Lung (tissue), 17 donors: ENCODE measurements at places on chromosomes 1 and 21.

DNA sequence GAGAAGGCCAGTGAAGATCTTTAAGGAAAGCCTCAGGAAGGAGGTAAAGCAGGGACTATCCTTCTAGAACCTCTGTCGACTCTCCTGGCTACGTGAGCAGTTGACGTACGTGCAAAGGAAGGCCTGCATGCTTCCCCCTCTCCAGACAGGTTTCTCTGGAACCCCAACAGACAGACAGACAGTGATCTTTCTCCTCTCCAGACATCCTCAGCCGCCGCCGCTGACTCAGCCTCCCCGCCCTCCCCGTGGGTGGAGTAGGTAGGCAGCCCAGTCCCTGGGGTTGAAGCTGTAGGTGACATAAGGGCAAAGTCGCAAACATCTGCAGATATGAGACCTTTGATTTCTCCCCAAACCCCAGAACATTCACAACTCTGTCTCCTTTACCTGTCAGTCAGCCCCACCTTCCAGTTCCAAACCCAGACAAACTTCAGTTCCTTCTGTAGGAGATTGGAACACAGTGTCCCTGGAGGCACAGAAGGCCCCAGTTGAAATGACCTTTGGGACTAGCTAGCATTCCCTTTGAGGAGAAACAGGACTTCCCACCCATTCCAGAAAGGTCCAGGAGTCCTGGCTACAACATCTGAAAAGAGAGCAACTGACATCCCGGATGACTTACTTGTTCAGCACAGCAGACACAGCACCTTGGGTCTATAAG is 146.0 kb upstream of the JUN start:
- no peak for DNase-seq

DNA sequence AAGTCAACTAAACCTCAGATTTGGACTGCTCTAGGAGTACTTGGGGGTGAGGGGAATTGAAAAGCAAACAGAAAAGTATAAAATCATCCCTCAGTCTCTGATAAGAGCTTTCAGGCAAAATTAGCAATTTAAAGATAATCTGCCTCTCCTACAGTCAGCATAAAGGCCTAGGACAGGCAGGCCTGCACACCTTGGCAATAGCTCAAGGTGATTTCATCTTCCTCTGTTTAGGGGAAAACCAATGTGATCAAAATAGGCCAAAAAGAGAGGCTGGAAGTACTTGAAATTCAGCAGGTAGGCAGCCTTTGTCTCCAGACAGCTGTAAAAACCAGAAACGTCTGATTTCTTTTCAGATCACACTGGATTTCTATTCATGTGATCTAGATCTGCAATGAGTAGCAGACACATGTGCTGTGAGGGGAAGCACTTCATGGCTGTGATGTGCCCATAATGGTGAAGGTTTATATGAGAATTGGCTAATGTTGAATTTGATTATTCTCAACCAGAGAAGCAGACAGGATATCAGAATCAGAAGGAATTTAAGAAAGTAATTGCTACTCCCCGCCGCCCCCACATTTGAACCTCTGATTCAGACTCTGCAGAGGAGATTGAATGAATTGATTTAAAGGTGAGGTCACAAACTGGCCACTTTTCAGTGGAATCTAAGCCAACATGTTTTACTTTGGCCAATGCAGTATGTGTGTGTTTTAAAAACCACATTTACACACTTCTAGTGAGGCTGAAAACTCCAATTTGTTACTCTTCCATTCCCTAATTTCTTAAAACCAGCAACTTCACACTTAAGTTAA is 45.8 kb upstream of the DNASE2B start:
- no peak for DNase-seq

- DNase-seq = no peak
These were observed 1.4 kb upstream of the TLCD4 start for GRCh38 chr1:95115708-95116137.

- no peak for DNase-seq
These were observed 384.6 kb upstream of the NCAM2 start for GRCh38 chr21:20613654-20614053.

GRCh38 chr1:41859686-41860085 is 59.0 kb downstream of the HIVEP3 start:
- no peak for DNase-seq

GRCh38 chr1:29508458-29509107 is 272.3 kb downstream of the PTPRU start:
- DNase-seq = no peak

DNA sequence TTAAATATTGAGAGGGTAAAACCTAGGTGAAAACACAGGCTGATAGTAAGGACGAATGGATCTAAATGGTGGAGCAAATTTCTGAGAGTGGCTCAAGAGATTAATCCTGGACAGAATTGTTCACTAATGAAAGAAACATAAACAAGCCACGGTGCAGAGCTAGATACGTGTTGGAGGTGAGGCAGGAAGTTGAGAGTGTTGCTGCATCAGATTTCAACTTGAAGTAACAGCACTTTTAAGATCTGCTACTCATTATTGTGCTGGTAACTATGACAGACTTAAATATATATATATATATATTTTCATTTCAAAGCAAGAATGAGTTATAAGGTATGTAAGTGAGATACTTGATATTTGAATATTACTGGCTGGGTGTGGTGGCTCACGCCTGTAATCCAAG is 64.9 kb downstream of the PTGS2 start:
- no peak for DNase-seq

DNA sequence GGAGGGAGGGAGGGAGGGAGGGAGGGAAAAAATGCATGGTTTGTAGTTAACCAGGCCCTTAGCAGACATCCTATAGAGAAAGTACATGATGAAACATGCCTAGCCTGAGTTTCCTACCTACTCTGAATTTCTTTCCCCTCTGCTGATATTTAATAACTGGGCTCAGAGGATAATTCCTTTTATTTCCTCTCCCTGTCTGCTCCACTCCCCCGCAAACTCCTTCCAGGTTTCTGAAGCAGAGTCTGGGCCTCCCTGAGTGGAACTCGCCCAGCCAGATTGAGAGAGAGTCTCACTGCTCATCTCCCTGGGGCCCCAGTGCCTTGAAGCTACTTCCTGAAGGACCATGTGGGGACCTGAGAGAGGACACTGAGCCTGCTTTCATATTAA is 111.9 kb upstream of the SLC44A3 start:
- DNase-seq = no peak

DNA sequence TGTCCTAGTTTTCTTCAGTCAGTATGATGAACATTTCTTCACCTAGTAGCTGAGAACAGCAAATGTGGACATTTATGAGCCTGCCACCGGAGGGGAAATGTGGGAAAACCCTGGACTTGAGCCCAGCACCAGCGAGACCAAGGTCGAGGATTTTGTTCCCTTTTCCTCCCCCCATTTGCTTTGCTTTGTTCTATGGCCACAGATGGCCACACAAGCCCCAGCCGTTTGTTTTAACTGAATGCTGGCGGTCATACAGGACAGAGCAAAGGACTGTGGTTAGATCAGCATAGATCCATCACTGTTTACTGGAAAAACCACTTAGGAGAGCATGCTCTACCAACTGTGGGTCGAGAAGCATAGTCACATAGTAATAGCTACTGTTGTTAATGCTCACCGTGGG is 20.9 kb downstream of the SH2D2A start:
- no peak for DNase-seq

DNA sequence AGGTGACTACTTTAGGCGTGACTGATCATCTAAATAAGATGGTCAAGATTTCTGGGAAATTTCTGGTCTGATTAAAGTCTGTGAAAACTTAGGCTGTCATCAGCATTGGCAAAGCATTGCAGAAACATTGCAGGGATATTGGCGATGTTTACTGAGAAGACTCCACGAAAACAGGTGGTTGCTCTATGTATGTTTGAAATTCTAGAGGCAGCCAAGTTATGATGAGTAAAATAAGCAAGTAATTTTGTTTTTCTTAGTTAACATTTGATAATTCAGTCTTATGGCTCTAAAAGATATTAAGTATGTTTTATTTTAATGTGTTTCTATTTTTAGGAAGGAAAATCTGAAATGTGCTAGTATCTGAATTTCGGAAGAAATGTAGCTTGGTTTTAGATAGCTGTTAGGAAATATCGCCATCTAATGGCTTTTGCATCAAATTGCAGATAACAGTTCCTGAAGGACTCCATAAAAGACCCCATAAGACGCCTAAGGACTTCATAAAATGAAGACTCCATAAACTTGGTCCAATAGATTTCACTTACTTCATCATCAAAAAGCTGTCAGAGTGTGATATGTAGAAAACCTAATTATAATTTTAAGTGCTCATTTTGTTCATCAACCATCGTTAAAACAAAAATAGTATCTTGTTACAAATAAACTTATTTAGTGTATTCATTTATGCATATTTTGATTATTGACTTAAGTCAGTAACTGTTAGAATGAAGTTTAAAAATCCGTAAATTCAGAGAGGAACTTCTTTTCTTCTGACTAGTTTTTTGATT is 344.6 kb downstream of the RYR2 start:
- DNase-seq = peak; percentile 71

DNA sequence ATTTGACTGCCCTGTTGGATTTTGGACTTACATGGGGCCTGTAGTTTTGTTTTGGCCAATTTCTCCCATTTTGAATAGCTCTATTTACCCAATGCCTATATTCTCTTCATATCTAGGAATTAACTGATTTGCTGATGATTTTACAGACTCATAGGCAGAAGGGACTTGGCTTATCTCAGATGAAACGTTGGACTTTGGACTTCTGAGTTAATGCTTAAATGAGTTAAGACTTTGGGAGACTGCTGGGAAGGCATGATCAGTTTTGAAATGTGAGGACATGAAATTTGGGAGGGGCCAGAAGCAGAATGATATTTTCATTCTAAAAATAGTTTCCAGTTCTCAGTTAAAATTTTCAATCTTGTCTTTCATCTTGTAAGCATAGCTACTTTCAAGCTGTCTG is 222.3 kb downstream of the COP1 start:
- no peak for DNase-seq

GRCh38 chr1:23527900-23528249 is 3.2 kb downstream of the E2F2 start:
- no peak for DNase-seq

- DNase-seq = peak; percentile 56
These were observed 594 bp downstream of the GLMN start for GRCh38 chr1:92298213-92298572.
